CD4-positive, alpha-beta T cell treated with Interleukin-6 for 4 hours (primary cell): ENCODE measurements at places on chromosomes 2 and 18.

DNA sequence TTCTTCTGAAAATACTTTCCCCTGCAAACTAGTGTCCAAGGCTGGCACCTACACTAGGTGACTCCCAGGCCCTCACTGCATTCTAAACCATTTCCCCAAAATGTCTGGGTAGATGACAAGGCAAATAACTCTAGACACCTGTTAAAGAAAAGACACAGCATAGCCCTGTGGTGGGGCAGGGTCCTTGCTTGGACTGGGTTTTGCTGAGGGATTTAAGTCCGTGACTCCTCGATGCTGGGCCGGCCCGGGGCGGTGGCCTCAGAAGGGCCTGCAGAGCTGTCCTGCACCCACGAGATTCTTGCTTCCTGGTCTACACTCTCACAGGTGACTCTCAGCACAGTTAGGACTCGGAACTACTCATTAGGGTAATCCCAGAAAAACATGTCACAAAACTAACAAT lies 55.2 kb downstream of the MBP start:
- DNase-seq = no peak

- DNase-seq = no peak
These were observed 21.5 kb downstream of the CNOT11 start for GRCh38 chr2:101274142-101274541.

- no peak for DNase-seq
These were observed 25.7 kb upstream of the ACAA2 start for GRCh38 chr18:49839012-49839411.

GRCh38 chr2:238703436-238703835 lies 144.4 kb upstream of the TWIST2 start:
- no peak for DNase-seq

GRCh38 chr18:48455555-48456478 lies 46.6 kb upstream of the ZBTB7C start:
- DNase-seq = peak; percentile 72

GRCh38 chr2:204197336-204198005 lies 260.9 kb downstream of the ICOS start:
- no peak for DNase-seq

- no peak for DNase-seq
These were observed 5.0 kb upstream of the ATP9B start for GRCh38 chr18:79064228-79064627.

- DNase-seq = no peak
These were observed 49.7 kb upstream of the RASGRP3 start for GRCh38 chr2:33426666-33427231.

- DNase-seq = no peak
These were observed 27.1 kb downstream of the FBLN7 start for GRCh38 chr2:112165296-112165695.

GRCh38 chr2:7097353-7097895 lies 180.2 kb downstream of the RNF144A start:
- DNase-seq = peak; percentile 79

DNA sequence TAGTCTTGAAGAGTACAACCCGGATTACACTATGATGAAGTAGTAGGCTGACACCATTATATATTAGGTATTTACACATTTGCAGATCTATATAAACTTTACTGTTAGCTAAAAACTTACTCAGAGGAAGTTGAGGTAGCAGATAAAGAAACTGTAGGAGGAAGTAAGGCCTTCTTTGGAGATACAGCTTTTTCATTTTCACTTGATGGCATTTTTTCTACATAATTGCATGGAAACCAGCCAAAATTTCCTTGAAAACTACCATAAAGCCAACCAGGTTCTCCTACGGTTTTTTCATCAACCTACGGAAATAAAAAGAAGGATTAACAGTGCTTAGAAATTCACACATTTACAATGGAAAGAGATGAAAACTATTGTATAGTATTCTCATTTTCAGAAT lies 86.6 kb downstream of the FAM228A start:
- DNase-seq = no peak

DNA sequence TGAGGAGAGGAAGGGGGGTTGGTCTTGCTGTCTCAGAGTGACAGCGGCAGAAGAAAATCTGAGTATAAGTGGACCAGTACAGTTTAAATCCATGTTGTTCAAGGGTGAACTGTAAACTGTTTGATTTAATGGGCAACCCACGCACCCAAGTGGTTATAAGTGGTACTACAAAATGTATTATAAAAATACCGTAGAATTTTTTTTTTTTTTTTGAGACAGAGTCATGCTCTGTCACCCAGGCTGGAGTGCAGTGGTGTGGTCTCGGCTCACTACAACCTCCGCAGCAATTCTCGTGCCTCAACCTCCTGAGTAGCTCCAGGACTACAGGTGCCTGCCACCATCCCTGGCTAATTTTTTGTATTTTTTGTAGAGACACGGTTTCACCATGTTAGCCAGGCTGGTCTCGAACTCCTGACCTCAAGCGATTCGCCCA lies 2.1 kb upstream of the CHCHD5 start:
- peak; percentile 43 for DNase-seq

DNA sequence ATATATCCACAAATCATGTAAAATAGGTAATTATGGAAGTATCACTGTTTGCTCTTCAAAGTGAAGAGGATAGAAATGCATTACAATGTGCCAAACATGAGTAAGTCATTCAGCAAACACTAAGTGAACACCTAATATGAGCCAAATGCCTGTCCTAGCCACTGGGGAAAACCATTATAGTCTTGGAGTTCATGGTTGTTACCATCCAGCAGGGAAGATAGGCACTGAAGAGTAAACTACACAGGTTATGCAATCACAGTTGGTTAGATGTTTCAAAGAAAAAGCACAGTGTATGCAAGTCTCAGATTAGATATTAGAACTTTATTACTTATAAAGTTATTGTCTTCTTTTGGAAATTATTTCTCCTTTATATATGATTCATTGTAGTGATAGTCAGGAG lies 3.9 kb upstream of the SERPINB2 start:
- DNase-seq = no peak

DNA sequence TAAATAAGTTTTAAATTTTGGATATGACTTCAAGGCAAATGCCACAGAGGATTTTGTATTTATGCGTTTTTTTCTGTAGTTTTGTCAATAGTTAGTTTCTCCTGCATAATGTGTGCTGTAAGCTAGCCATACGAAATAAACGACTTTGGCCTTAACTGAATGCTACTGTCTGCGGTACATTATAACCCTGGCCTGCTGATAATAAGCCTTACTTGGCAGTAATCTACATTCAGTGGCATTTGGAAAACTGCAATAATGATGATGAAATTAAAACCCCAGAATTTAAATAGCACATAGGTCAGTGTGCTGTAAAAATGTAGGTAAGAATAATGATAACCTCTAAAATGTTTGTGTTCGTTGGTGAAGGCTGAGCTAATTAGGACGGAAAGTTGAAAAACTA lies 88.8 kb downstream of the LRP1B start:
- no peak for DNase-seq

- DNase-seq = no peak
These were observed 38.6 kb upstream of the ZFP36L2 start for GRCh38 chr2:43265001-43265400.

DNA sequence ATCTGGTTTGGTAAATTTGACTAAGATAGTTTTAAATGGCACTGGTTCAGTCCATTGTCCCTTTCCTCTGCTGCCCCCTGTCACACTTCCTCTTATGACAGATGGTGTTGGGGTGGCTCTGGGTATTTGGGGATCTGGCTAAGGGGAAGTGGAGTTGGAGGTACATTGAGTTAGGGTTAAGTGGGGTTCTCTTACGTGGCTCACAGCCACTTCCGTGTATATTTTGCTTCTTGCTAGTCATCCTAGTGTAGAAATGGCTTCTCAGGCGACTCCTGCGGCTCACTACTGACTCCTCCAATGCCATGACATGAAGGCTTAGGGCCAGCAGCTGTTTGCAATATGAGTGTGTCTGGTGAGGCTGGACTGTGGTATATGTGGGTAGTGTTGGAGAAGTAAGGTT lies 187.0 kb downstream of the HAUS1 start:
- DNase-seq = no peak

DNA sequence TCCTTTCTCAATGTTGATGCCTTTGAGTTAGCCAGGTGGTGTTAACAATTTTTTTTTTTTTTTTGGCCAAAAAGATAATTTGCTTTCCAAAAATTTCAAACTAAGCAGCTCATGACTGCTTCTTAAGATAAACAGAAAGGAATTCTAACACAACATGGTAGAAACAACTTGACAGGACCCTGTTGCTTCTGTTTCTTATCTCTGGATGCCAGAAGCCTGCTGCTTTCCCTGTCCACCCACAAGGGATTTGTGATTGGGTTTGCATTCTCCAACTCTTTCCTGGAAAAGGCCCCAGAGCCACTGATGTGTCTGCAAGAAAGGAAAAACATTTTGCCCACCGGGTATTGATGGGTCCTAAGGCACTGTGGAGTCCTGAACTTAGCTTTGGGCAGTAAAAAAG lies 217.2 kb upstream of the PKDCC start:
- no peak for DNase-seq

DNA sequence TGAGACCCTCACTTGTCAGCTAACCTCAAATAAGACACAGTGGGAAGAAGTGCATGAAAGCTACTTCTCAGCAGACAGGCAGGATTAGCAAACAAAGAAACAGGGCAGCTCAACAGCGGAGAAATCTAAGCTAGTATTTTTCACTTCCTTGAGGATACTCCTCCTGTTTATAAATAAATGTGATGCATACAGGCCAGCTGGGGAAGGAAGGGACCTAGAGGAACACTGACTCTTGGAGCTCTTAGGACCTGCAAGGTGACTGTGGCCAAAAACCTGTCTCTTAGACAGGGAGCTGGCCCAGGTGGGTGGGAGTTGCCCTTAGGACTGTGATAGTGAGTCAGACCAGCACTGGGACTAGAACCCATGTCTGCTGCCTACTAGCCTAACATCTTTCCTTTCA lies 4.8 kb downstream of the REEP1 start:
- DNase-seq = no peak

DNA sequence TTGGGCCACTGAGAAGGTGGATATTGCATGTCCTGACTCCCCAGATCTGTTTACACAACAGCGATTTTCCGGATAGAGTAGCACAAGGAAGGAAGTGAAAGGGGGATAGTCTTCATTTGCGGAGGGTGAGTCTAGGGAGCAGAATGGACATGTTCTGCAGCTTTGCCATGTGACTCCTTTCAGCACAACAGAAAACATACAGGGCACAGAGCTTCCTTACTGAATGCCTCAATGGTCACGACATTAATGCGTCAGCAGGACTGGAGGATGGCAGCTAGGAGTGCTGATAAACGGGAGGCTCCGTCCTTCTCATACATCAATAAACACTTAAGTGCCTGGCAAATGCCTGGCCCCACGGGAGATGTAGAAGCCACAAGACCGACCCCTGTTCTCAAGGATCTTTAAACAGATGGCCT lies 163.0 kb downstream of the FAM210A start:
- no peak for DNase-seq

GRCh38 chr2:119586085-119586484 lies 41.8 kb downstream of the CFAP221 start:
- no peak for DNase-seq

DNA sequence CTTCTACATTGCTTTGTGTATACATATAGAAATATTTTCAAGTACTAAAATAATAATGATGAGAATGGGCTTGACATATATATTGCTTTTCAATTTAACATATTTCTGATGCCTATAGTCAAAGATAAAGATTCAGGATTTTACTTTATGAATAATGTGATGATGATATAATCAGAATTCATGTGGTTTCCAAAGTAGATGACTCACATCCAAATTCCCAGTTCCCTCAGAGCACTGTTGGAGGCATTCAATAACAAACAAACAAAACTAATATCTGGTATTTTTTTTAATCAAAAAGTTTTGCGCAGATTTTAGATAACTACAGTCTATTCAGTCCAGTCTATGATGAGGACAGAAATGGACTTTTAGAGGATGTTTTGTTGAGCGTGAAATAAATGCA lies 2094.5 kb upstream of the CELF4 start:
- DNase-seq = no peak

DNA sequence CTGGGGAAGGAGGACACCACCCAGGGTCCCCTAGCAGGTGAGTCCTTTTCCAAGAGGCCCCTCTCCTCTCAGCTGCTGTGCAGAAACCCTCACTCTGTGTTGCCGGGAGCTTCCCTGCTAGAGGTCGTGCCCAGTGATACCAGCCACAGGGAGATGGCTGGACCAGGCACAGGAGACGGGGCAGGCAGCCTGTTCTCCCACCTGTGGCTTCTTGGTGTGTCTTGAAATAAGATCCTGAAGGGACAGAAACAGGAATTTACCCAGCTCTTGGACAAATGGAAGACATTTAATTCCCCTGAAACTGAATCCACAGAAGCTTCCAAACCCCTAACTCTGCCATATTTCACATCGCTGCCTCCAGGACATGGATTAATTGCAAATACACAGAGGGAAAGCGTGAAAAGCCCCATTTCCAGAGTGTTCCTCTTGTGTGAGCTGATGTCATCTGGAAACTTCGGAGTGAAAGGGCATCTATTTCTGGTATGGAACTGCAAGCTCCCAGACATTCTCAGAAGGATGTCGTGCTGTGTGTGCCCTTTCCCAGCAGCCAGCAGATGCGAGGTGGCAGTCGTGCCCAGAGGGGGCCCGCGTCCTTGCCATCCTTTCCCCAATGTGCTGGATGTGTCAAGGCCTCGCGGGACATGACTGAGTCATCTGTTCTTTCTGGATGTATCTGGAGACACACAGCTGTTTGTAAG lies 177.7 kb downstream of the SEPTIN10 start:
- DNase-seq = no peak

GRCh38 chr18:47343291-47343690 lies 91.8 kb upstream of the SKOR2 start:
- no peak for DNase-seq

- DNase-seq = no peak
These were observed 159.2 kb downstream of the RAPGEF4 start for GRCh38 chr2:172894689-172895387.

- no peak for DNase-seq
These were observed 23.1 kb downstream of the CYP27C1 start for GRCh38 chr2:127196998-127197397.

DNA sequence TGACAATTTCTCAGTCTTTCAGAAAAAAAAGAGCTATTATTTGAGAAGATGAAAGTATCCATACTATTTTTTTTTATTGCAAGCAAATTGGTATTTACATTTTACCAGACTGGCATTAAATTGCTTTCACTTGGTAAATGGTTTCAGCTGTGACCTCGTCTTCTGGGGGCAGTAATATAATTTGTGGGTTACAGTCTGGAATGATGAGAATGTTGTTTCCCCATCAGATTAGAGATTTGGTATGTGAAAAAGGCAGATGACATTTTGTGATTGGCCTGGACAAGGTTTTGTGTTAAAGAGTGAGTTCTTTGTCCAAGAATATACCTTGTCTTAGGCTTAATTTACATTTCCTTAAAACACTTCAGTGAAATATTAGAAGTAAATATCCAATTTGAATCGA lies 390.1 kb upstream of the ST6GAL2 start:
- DNase-seq = no peak

- no peak for DNase-seq
These were observed 24.4 kb upstream of the AAK1 start for GRCh38 chr2:69667805-69668382.
